ENCODE measurements at places on chromosomes 2 and 18.
A peak's percentile ranks its signal among the peaks of the same experiment; 100 is the strongest.

GRCh38 chr2:190431907-190432306, 23.8 kb downstream of the MFSD6 start:
- DNase-seq, result no peak

- no peak for DNase-seq
Measured at GRCh38 chr2:116687371-116687770, 1127.1 kb upstream of the DDX18 start.

DNA sequence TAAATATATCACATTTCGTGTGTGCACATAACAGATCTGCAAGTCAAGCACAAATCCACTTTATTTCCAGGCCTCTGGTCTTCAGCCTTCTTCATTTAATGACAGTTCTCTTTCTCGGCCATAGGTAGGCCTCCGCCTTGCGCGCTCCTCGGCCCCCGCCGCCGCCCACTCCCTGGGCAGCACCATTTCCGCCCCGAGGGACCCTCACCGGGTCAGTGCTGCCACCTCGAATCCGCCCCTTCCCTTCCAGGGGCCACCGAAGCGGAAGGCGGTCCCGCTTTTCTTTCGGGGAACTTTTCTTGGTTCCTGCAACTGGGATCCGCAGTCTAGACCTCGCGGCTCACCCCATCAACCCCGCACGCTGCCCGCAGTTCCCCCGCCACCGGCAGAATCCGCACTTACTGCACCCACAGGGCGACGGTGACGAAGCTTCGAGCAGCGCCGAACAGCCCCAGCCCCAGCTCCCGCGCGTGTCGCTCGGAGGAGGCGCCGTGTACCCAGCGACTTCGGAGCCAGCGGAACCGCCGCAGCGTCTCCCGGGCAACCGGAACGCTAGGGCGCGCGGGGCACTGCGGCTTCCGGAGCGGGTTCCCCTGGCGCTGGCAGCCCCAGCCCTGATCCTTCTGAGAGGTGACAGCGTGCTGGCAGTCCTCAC, at the start of gene CDKL4:
Gene CDKL4, minus strand, starts transcription at position 502 of the 655 bp plus-strand sequence.
- DNase-seq, result no peak

- DNase-seq, result no peak
Measured at GRCh38 chr18:48932462-48932818, 18.3 kb downstream of the SMAD7 start.

GRCh38 chr2:173955004-173955403, 10.2 kb downstream of the SP3 start:
- DNase-seq, result no peak

GRCh38 chr18:6482198-6482977, 67.7 kb upstream of the L3MBTL4 start:
- peak; percentile 40 for DNase-seq

- DNase-seq, result no peak
Measured at GRCh38 chr2:187003611-187004010, 154.6 kb upstream of the ZSWIM2 start.
